ENCODE measurements at places on chromosomes 5 and 9.

DNA sequence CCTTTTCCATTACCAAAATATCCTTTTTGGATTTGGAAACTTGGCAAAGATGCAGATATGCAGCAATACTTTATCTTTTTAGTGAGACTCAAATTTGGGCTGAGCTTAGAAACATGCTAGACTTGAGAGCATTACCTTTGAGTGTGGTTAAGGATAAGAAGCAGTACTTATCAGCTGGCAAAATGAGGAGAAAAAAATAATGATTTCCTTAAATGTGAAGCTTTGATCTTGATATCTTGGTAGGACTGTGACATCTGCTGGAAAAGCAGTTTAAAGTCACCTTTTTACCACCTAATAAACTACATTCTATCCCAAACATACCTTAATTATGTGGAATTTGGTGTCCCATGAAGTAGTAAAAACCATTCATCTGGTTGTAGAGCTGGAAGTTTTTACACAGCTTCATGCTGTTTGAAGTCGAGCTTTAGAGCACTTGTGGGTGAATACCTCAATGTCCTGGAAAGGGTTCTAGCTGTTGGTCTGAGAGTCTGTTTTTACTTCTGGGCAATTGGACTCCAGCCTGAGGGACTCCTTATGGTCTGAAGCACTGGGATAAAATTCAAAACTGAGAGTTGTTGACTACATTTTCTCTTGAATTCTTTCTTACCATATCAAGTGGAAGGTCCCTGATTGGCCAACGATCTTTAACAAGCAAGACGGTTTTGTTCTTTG is 53.4 kb downstream of the LRRC70 start:
- DNase-seq = no peak

- no peak for DNase-seq
Measured at GRCh38 chr5:7376871-7377270, 19.1 kb upstream of the ADCY2 start.

GRCh38 chr5:153629027-153629895 is 138.8 kb downstream of the GRIA1 start:
- no peak for DNase-seq

DNA sequence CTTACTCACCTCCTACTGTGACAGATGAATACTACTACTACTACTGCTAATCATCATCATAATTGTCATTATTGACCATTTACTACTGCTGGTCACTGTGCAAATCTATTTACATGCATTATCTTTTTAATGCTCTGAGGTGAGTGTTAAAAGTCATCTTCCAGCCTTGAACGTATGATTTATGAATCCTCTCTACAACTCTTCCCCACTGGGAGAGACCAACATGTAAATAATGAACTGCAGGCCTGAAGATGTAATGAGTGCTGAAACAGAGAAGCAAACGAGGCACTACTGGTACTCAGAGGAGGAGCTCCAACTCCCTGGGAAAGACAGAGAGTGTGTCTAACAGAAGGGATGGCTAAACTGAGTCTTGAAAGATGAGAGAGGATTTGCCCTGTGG is 95.4 kb downstream of the JAKMIP2 start:
- DNase-seq = no peak

DNA sequence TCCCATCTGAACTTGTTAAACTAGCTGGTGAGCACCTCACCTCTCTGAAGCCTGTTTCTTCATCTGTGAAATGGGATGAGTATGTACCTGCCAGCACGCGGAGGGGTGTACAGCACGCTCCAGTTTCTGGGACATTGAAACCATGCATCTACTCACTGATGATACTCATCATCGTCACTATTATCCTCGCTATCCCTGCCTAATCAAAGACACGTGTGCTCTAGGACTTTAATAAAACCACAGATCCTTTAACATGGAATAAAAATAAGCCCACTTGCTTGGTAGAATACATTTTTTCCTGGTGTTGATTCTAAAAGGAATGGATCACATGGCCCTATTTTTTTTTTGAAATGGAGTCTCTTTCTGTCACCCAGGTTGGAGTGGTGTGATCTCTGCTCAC is 37.3 kb upstream of the POMT1 start:
- no peak for DNase-seq

DNA sequence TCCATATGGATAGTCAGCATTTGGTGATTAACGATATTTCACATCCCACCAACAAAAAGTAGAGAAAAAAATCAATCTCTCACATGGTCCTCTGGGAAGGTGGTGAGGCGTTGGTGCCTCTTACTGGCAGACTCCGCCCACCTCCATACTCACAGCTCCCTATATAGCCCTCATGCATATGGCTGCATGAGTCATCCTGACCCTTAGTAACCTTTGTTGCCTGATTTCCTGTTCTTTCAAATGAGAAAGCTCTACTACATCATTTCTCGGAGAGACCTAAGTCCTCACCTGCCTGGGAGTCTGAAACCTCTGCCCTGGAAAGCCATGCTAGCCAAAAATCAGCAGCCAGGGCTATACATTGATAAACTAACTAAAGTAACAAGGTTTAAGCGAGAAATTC is 33.3 kb upstream of the ABCA1 start:
- DNase-seq = no peak

GRCh38 chr5:6602441-6602840 is 30.4 kb downstream of the NSUN2 start:
- no peak for DNase-seq

DNA sequence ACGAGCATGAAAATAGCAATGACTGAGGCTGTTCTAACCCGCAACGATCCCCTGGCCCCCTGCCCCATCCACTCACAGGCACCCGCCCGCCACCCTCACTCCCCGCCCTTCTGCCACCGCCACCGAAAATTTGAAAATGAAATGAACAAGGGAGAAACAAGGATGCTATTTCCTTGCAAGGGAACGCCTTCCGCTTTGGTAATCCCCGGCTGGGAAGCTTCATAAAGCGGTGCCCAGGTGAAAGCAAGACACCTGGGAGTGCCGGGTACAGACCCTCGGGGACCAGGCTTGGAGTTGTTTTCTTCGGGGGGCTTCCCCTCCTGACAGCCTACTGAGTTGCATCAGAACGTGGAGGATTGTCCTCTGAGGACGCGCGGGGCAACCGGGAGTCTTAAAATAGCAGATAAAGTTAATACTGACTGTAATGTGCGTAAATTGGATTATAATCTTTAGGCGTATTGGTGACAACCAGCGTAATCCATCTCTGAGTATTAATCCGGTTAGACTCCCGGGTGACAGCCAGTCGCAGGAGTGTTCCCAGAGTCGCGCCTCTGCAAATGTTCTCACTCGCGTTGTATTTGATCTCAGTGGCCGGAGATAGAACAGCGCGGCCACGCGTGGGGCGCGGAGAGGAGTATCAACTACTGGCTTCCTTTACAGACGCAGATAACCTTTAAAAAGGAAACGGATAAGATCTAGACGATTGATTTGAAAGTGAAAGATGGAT is 885 bp upstream of the MLLT3 start:
- DNase-seq = peak; percentile 31

GRCh38 chr5:43227655-43228054 is 35.6 kb downstream of the NIM1K start:
- DNase-seq = no peak

DNA sequence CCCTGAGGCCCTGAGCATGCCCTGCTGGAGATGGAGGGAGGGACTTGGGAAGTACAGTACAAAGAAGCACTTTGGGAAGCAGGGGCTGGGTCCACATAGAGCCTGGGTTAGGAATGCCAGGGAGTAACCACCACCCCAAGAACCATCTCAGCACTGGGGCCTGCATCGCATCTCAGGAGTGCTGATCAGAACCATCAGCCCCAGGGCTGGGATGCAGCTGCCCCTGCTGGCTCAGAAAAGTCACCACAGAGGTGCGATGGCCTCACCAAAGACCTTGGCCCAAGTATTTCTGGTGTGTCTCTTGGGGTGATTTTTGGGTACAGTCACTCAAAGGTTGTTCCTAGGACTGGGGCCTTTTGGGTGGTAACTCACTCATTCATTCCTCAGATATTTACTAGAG is 236.8 kb upstream of the MVB12B start:
- no peak for DNase-seq

GRCh38 chr5:150117945-150118560 is 31.7 kb upstream of the CSF1R start:
- DNase-seq = no peak

DNA sequence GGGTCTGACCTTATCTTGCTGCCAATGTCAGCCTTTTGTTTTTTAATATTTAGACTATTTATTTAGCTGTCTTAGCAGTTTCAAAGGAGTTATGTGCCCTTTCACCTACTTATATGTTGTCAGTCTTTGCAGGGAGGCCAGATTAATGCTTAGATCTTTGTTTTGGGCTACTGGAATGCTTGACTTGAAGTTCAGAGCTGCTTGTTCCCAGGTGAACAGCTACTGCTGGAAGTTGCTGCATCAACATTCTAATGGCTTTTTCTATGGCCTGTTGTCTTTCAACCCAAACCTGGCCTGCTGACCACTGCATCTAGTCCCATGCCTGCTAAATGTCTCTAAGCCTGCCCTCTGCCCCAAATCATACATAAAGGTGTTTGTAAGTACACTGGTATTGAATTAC is 3.0 kb downstream of the SLC22A5 start:
- no peak for DNase-seq

DNA sequence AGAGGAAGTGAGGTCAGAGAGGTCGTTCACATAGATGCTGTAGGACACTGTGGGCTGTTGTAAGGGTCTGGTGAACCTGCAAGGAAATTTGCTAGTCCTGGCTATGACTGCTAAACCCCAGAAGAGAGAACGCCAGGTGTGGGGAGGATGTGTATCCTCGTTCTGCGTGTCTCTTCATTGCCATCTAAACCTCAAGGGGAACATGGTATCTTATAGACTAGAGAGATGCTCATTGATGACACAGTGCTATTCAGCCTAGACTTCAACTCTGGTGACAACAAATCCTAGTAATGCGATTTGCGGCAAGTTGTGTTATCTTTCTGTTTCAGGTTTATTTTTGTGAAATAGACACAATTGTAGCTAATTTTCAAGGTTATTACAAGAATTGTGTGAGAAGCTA is 140.2 kb downstream of the ADAMTSL1 start:
- no peak for DNase-seq

DNA sequence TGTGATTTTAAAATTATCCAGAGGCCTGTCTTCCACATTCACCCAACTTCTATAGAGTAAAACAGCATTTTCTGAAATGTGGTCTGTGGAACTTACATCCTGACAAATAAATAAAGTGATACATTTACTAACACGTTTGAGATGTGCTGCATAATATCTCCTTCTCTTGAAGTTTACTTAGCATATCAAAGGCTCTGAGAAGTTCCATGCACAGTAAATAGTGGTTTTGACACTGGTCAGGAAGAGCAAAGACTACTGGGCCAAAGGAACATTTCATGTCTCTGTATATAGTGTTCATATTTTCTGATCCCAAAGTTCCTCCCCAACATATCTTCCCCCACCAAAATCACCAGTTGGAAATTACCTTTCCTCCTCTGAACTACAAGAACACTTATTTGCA is 30.5 kb upstream of the TARS1 start:
- DNase-seq = no peak

GRCh38 chr5:126450346-126450745 is 27.1 kb downstream of the GRAMD2B start:
- no peak for DNase-seq

- no peak for DNase-seq
Measured at GRCh38 chr9:38019731-38020130, 49.3 kb downstream of the SHB start.

GRCh38 chr5:142758062-142758795 is 11.9 kb upstream of the ARHGAP26 start:
- no peak for DNase-seq

DNA sequence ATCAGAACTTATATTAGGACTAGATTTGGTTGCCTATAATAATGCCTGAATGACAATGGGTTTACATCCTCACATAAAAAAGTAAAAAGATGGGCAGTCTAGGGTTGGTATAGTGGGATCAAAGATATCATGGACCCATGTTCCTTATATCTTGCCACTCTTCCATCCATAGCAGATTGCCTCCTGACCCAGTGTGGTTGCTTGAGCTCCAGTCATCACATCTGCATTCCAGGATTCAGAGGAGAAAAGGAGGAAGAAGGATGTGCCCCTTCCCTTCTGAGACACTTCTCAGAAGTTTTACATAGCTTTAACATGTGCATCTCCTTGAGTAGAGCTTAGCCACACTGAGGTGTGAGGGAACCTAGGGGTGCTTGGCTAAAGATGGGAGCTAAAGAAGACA is 22.9 kb downstream of the RALGPS1 start:
- DNase-seq = no peak

GRCh38 chr5:112338681-112339337 is 80.3 kb downstream of the EPB41L4A start:
- no peak for DNase-seq

- no peak for DNase-seq
Measured at GRCh38 chr5:850511-851006, at the start of gene ZDHHC11. TSS of gene ZDHHC11 (minus strand) at chr5:850986. CDS start at chr5:850602, 384 bp downstream.

GRCh38 chr9:126205845-126206498 is 120.7 kb upstream of the MVB12B start:
- DNase-seq = no peak

DNA sequence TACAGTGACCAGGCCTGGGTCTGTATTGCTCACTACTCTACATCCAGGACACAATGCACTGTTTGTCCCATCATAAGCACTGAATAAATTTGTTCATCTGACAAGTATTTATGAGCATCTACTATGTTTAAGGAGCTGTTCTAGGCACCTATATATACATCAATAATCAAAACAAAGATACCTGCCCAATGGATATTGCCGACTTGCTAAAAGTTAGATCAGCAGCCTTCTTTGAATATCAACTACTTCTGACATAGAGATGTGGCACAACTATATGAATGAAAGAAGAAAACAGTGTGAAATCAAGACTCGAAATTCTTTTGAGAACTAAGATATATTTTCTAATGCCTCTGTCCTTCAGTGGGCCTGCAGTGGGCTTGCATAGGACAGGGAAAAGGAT is 215.7 kb downstream of the ARL15 start:
- DNase-seq = no peak

DNA sequence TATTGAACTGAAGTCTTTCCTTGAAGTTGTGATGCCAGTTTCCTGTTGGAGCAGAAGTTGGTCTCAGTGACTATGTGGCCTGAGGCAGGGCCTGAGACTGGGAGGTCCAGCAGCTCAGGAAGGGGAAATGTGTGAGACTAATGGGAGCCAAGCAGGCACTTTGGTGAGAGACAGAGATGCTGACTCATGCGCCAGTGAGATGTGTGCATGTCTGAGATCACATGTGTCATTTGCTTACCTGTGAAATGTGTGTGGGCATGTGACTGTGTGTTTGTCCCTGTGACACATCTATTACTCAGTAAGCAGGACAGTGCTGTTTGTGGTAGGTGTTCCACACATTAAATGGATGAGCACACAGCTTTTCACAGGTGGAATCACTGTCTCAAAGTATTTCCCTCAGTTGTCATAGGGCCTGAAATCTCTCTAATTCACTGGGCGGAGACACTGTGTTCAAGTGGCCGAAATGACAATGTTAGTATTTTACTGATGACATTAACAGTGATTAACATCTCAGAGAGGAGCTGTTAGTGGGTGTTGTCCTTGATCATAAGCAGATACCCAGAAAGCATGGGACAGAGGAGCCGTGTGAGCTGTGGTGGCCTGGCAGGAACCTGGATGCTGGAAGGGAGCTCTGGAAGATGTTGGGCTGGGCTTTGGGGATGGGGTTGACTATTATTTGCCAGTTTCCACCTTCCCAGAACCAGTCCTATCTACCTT is 7.4 kb downstream of the NPR2 start:
- no peak for DNase-seq

- DNase-seq = no peak
Measured at GRCh38 chr5:2732004-2732403, 19.5 kb downstream of the IRX2 start.

Measured in stimulated activated CD8-positive, alpha-beta memory T cell treated with anti-CD3 and anti-CD28 coated beads, Interleukin-7, amount 100 ng/mL, for 1 hour (primary cell).